Stimulated activated CD4-positive, alpha-beta T cell treated with anti-CD3 and anti-CD28 coated beads, Interleukin-2, amount 100 ng/mL, for 48 hours (primary cell): ENCODE measurements at places on chromosomes 1 and 21.

GRCh38 chr1:189563784-189564183, 913.9 kb downstream of the BRINP3 start:
- DNase-seq = no peak

DNA sequence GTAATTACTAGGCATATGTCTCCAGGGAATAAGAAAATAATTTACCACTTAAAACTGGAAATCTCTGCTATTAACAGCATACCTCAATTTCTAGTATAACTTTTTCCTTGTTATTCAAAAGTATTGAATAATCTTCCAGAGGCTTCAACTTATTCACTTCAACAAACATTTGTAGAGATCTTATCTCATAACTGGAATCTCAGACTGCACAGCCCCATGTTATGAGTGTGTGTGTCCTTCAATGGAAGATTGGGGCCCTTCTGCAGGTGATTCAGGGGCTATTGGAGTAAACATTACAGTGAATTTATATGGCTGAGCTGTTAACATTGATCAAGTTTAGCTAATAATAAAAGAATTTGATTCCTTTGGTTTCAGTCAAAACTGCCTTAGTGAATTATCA, 946.1 kb downstream of the TTLL7 start:
- DNase-seq = no peak

DNA sequence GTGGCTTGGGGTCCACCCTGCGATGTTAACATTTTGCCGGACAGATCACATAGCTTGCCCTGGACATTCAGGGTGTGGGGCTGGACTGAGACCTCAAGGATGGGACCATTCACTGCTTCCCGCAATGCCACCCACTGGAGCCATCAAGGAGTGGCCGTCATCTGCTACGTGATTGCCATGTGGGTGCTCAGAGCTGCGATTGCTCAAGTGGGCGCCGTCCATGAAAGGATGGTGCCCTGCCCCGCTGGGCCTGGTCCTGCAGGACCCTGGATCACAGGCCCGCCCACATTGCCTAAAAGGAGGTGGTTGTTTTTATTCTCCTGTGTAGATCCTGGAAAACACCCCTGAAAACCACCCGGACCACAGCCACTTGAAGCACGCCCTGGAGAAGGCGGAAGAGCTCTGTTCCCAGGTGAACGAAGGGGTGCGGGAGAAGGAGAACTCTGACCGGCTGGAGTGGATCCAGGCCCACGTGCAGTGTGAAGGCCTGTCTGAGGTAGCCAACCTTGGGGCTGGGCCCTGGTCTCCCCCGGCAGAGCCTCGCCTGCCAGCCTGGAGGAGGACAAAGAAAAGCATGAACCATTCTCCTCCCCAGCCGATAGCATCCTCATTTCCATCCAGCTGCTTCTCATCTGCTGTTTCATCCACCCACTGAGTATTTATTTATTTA, 40.4 kb downstream of the ATP5PO start:
- no peak for DNase-seq

GRCh38 chr1:72433591-72433990, 151.3 kb upstream of the NEGR1 start:
- DNase-seq = no peak
